Dorsolateral prefrontal cortex (tissue), 122 donors: ENCODE measurements at places on chromosomes 4 and X.

DNA sequence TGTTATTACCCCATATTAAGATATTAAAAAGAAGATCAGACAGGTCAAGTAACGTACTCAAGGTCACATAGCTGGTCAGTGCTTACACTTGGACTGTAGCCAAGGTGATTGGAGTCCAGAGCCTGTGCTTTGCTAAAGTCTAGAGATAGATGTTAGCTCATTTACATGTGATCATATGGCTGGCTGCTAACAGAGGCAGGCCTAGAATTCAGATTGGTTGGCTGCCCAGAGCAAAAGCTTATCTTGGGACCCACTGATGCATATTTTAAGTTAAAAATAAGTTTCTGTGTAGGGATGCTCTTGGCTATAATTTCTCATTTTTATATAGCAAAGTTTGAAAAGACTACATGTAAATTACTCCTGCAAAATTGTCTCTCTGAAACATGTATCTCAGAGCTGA lies 18.1 kb upstream of the EXOC1L start:
- DNase-seq: no peak

DNA sequence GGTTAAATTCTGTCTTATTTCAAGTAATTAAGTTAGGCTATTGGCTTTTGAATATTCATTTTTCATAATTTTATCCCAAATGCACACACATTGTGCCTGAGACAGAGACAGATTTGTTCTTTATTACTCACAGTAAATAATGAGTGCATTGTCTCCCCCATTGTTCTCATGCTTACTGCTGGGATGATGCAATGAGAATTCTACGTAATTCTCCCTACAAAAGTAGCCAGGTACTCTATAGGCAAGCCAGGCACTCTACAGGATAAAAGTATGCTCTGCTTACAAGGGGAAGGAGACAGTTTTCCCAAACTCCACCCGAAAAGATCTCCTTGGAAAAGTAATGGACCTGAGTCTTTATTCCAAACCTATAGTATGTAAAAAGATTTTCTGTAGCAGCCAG lies 1890.7 kb upstream of the PCDH10 start:
- DNase-seq: no peak

GRCh38 chr4:7281691-7282665 lies 89.6 kb downstream of the SORCS2 start:
- no peak for DNase-seq

DNA sequence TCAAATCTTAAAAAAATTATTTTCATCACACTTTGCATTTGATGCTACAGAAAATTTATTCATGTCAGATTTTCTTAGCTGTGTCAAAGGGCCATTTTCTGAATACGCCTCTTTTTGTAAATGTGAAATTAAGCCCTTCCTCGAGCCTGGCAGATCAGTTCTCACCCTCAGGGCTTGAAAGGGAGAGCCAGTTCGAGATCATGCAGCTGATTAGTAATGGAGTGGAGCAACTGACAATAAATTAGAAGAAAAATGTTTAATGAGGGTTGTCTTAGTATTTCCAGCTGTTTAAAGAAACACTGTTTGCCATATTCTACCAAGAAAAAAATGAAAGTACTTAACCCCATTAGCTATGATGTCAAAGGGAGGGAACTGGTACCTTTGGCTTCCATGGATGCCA lies 28.7 kb downstream of the CC2D2A start:
- no peak for DNase-seq

GRCh38 chr4:156959298-156959702 lies 12.3 kb downstream of the PDGFC start:
- DNase-seq: no peak

DNA sequence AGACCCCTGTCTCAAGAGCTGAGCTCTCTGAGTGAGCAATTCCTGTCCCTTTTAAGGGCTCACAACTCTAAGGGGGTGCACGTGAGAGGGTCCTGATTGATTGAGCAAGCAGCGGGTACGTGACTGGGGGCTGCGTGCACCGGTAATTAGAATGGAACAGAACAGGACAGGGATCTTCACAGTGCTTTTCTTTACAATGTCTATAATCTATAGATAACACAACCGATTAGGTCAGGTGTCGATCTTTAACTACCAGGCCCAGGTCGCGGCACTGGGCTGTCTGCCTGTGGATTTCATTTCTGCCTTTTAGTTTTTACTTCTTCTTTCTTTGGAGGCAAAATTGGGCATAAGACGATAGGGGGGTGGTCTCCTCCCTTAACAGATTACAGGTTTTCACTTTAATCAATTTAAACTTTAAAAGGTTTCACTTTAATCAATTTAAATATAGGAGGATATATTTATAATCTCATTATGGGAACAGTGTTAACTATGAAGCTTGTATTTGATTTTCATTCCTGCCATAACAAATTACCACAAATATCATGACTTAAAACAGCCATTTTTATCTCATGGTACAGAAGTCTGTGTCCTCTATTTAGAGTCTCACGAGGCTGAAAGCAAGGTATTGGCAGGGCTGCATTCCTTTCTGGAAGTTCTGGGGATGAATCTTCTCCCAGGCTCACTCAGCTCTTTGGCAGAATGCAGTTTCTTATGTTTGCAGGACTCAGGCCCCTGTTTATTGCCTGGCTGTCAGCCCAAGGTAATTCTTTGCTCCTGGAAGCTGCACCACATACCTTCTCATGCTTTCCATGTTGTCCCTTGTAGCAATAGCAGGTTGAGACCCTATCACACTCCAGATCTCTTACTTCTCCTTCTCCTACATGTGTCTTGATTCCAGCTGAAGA lies 5.2 kb downstream of the SPATA4 start:
- no peak for DNase-seq

- DNase-seq: no peak
Measured at GRCh38 chr4:6771229-6771671, 11.3 kb upstream of the KIAA0232 start.

- no peak for DNase-seq
Measured at GRCh38 chr4:26874110-26874509, 13.5 kb downstream of the STIM2 start.

GRCh38 chr4:140304346-140304745 lies 69.1 kb upstream of the SCOC start:
- DNase-seq: no peak
